ENCODE measurements at places on chromosomes 2 and 18. TPM values are rescaled to one million over a fixed set of nuclear protein-coding genes. Genes with fewer than 3 reads are reported as not detected.

The VWA3B gene
- total RNA-seq = 0.08 TPM

The KRTCAP3 gene
- 29.4 TPM for total RNA-seq

The ME2 gene
- total RNA-seq = 55.0 TPM

The LYPD1 gene
- total RNA-seq = not detected

The SERPINB13 gene
- 8.0 TPM for total RNA-seq

The TXNDC2 gene
- 0.34 TPM for total RNA-seq

The SCG2 gene
- not detected for total RNA-seq

The TANK gene
- total RNA-seq = 40.2 TPM

The AAK1 gene
- total RNA-seq = 20.5 TPM

The ATIC gene
- 66.1 TPM for total RNA-seq

The TRMT61B gene
- 8.4 TPM for total RNA-seq

The GNAL gene
- 17.6 TPM for total RNA-seq

The ANKRD62 gene
- not detected for total RNA-seq

The TMEM178A gene
- 0.80 TPM for total RNA-seq

The KCNIP3 gene
- total RNA-seq = 1.2 TPM

The ACOXL gene
- not detected for total RNA-seq
